ENCODE measurements at places on chromosomes 12 and 14.

GRCh38 chr12:54680374-54680773, 32.2 kb upstream of the DCD start:
- peak; percentile 7 for DNase-seq

- no peak for DNase-seq
Observed at GRCh38 chr12:51992246-51992645, 14.5 kb upstream of the TAMALIN start.

GRCh38 chr14:68243450-68244010, 424.0 kb downstream of the RAD51B start:
- DNase-seq: no peak

- no peak for DNase-seq
Observed at GRCh38 chr14:98364961-98365360, 907.0 kb downstream of the BCL11B start.

DNA sequence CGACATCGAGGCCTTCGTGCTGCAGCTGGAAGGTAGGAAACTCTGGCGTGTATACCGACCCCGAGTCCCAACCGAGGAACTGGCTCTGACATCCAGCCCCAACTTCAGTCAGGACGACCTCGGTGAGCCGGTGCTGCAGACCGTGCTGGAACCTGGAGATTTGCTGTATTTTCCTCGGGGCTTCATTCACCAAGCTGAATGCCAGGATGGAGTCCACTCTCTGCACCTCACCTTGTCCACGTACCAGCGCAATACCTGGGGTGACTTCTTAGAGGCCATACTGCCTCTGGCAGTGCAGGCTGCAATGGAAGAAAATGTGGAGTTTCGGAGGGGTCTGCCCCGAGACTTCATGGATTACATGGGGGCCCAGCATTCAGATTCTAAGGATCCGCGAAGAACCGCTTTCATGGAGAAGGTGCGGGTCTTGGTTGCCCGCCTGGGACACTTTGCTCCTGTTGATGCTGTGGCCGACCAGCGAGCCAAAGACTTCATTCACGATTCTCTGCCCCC, 1.4 kb downstream of the RIOX1 start:
- no peak for DNase-seq

DNA sequence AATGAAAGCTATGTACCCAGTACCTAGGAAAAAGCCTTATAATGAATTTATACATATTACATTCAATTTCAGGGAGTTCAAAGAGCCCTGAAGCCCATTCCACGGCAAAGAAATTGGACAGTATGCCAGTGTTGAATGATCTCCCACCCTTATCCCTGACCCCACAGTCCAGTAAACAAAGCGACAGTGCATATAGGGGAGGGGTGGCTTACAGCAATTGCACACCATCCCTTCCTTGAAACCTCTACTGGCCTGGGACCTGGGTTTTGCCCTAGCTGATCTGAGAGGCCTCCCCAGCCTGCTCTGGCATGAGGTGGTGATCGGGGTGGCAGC, 17.3 kb upstream of the RND1 start:
- no peak for DNase-seq

GRCh38 chr12:49951411-49952240, 1.1 kb downstream of the AQP2 start:
- DNase-seq: no peak

DNA sequence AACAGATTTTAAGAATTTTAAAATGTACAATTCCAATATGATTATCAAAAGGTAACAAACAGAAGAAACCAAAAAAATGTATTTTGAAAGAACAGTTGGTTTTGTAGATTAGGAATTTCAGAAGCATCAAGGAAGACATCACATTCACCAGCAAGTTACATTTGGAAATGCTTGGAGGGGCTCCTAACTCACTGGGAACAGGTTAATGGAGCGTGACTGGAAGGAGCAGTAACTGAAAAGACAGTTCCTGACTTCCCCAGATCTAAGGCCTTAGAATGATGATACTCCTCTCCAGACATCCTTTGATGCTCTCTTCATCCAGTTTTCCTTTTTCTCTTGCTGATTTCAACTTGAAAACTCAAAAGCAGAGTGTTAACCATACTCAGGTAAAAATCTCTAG, 220.0 kb upstream of the EGLN3 start:
- DNase-seq: no peak

- DNase-seq: no peak
Observed at GRCh38 chr12:11904124-11904523, 166.6 kb upstream of the BCL2L14 start.

- peak; percentile 95 for DNase-seq
Observed at GRCh38 chr14:55107766-55108554, 21.1 kb upstream of the LGALS3 start.

GRCh38 chr12:53770281-53770680, 18.5 kb upstream of the CISTR start:
- peak; percentile 73 for DNase-seq

GRCh38 chr14:23182372-23183157, 895 bp downstream of the SLC7A8 start:
- no peak for DNase-seq

- no peak for DNase-seq
Observed at GRCh38 chr14:95314609-95315008, 5.1 kb downstream of the CLMN start.

- no peak for DNase-seq
Observed at GRCh38 chr12:10130042-10130441, at the start of gene CLEC7A. Gene CLEC7A, minus strand, starts transcription at chr12:10130199. Its CDS starts 117 bp downstream, at chr12:10130082.

DNA sequence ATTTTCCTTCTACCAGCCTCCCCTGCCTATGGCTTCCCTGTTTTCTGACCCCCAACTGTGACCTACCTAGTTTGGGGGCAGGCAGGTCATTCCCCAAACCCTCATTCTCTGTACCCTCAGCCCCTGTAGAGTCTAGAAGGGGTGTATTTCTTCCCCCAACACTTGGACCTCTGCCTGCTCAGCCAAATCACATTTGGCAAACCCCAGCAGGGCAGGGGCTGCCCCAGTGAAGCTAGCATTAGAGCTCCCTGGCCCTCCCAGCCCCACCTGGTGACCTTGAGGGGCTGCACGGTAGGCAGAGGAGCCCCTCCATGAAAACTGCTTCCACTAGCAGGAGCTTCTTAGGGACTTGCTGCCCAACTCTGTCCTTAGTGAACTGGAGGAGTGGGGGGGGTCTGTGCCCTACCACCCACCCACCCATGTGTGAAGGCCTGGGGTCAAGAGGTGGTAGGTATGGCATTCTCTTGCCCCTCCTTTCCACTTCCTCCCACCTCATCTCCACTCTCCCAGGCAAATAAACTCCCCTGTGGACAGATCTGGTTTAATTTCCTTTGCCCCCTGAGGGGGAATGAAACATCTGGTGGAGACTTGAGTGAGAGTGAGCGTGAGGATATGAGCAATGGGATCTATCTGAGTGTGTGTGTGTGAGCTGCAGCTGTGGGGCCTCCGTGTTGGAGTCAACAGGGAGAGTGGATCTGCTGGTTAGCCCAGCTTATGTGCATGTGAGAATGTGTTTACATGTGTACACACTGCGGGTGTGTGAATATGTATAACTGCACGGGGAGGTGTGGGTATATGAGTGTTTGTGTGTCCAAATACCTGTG, 1.6 kb downstream of the NXPH4 start:
- no peak for DNase-seq

DNA sequence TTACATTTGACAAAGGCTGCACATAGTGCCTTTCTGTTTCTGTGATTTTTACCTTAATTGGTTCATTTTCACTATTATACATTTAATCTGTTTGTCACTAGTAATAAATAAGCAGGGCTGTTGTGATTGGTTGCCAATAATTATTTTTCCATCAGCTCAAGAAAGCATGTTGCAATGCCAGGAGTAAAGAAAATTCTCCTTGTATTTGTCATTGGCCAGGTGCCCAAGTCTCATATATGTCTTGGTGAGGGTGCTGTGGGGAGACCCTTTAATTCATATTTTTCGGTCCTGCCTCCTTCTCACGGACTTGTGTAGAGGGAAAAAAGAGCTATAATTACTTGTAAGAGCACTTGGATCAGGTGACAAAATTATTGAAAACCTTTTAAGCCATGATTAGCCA, 108.0 kb downstream of the KITLG start:
- no peak for DNase-seq

DNA sequence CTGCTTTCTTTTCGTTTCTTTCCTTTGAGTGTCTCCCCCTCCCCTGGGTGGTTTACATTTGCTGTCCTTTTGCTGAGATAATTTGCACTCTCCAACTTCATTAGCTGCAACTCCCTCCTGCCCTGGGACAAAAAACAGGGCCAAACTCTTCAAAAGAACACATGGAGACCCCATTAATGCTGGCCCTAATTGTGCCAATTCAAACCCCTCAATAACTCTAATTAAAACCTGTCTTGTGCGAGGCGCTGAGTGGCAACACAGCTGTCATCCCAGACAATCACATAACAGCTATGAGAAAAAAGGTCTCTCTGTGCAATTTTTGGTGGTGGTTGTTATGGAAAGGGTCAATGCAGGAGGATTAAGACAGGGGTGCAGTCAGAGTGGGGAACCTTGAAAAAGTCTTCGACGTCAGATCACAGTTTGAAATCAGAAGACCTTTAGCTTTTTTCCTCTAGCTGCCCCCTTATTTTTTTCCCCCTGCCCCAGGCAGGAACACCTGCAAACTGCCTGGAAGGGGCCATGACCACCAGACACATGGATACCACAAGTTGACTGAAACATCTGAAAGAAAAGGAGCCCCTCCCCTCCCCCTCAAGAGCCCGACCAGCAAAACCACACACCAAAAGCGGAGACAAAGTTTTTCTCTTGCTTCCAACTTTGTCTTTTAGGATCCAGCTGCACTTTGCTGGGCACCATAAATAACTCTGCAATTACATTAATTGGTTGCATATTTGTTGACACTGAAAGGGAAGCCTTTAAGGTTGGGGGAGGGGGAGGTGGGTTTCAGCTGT, 26.5 kb upstream of the SMOC1 start:
- no peak for DNase-seq

DNA sequence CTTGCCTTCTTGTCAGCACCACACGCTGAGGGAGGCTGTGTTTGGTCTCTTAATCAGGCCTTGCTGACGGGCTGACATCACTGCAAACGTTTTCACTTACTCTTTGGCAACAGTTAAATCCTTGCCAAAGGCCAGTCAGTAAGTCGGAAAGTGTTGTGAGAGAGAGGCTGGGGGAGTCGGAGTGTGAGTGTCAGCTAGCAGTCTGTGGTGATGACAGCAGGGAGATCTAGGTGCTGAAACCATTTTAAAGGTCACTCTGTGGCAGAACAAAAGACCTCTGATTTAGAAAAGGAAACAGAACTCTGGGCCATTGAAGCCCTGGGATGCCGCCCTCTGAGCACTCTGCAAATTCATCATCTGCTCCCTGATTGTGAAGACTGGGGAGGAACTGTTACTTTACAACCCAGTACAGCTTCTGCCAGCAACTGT, 143.5 kb downstream of the PAX9 start:
- DNase-seq: no peak

GRCh38 chr12:26345471-26346003, 150.2 kb downstream of the SSPN start:
- no peak for DNase-seq

- DNase-seq: no peak
Observed at GRCh38 chr12:77328326-77328725, 263.0 kb upstream of the E2F7 start.

DNA sequence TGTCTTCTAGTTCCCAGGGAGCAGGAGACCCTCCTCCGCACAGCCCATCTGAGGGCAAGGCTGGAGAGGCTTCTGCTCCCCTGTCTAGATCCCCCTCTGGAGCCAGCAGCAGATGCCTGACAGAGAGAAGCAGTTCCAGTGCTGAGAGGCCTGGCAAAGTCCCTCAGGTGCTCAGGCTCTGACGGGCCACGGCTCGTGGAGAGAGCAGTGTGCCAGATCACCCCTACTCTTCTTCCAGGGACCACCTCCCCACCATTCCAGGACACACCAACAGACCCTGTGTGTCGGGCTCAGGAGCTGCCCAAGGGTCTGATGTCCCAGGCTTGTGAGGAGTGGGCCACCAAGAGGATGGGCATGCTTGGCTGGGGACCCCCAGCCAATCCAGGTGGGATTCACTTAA, 22.5 kb upstream of the C14orf180 start:
- no peak for DNase-seq

DNA sequence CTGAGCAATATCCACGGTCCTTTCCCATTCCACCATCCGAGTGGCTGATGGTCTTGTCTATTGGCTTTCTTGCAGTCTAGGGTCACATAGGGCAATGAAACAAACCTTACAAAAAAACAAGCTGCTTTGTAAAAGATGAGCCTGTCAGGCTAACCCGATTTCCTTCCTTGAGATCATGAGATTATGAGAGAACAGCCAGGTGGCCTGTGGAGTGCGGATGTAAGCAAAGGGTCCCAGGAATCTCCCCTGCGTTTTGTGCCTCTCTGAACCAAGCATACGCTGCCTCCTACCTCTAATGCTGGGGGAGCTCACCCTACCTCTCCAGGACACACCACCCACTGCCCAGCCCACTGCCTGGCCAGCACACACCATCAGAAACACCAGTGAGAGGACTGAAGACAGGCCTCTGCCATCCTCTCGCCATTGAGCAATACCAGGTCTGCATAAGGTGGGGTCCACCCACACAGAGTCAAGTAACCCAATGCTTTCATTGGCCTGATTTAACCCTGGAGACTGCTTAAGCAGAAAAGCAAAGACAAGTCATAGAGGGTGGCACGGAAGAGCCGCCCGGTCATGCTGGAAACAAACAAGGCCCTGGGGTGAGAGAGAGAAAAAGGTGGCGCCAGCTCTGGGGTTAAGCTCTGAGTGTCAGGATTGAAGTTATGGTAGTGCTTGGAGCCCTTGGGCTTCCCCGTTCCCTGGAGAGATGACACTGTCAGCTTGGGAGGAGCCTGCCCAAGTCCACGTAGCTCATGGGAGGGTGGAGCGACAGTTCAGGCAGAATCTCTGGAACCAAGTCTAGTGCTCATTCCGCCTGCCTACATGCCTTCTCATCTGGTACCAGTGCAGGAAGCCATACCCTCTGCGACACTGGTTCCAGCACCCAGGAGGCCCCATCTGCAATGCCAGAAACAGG, 46.6 kb downstream of the CALM1 start:
- DNase-seq: no peak

- no peak for DNase-seq
Observed at GRCh38 chr12:131592972-131593371, 117.9 kb upstream of the SFSWAP start.

DNA sequence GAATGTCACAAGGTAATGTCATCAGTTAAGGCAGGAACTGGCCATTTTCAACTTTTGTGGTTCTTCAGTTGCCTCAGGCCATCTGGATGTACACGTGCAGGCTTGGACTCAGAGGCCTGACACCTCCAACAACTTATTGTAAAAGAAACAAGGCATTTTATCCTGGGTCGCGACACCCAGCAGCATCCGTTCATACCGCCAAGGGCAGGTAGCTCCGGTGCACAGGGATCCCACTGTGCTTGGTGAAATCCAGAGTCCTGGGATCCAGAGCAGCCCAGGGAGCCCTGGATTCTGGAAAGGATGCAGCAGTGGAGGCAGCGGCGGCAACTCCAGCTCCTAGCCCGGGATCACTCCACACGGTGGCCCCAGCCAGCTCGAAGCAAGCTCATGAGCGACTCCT, 380.9 kb upstream of the STXBP6 start:
- no peak for DNase-seq

DNA sequence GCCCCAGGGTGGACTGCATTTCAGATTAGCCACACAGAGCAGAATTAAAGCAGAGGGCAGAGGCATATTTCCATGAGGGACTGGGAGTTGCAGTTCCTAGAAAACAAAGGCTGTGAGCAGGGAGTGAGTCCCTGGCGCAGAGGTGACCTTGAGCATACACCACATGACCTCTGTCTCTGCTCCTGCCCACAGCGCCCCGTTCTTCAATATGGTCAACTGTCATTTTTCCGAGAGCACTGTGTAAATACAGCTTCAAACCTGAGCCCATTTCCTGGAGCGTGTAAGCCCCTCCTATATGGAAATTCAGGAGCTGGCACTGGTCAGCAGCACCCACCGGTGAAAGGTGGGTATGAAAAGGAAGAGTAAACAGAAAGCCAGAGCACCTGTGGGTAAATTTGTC, 192.2 kb upstream of the PELI2 start:
- DNase-seq: no peak

GRCh38 chr12:118354903-118355302, 17.8 kb downstream of the TAOK3 start:
- no peak for DNase-seq

Measured in HFF-Myc (cell line).